ENCODE measurements at places on chromosomes 1 and 21. TPM values are rescaled to one million over a fixed set of nuclear protein-coding genes. Genes with fewer than 3 reads are reported as not detected.

Gene F3
- total RNA-seq, result 102 TPM

Gene CSDE1
- 879 TPM for total RNA-seq

Gene UBXN10
- not detected for total RNA-seq

Gene ITLN1
- total RNA-seq, result not detected

Gene IGSF21
- not detected for total RNA-seq

Gene RLF
- total RNA-seq, result 33.1 TPM

Gene CBR3
- total RNA-seq, result 12.8 TPM

Gene FUCA1
- total RNA-seq, result 2.9 TPM

Gene SLC9C2
- total RNA-seq, result not detected

Gene CRABP2
- 6.1 TPM for total RNA-seq

Gene CFAP107
- not detected for total RNA-seq

Gene CRP
- not detected for total RNA-seq

Gene ADORA1
- under 0.01 TPM for total RNA-seq

Gene SLC44A3
- total RNA-seq, result 0.54 TPM

Gene PGBD5
- total RNA-seq, result 0.28 TPM

Gene RYR2
- total RNA-seq, result not detected

Gene TEKT2
- not detected for total RNA-seq

Gene OLIG2
- not detected for total RNA-seq

Gene SELENOF
- total RNA-seq, result 128 TPM

Gene DNAJC28
- 1.4 TPM for total RNA-seq

Gene SPRR5
- total RNA-seq, result not detected

Gene GJA9
- total RNA-seq, result not detected

Gene FASLG
- total RNA-seq, result 0.28 TPM

Gene IL22RA1
- not detected for total RNA-seq

Gene LAD1
- total RNA-seq, result under 0.01 TPM

Gene ADGRL4
- 3.2 TPM for total RNA-seq

Gene LCE1C
- not detected for total RNA-seq

Gene MEX3A
- total RNA-seq, result 2.3 TPM

Gene GPR37L1
- total RNA-seq, result not detected

Gene OLIG1
- total RNA-seq, result not detected

Gene FLG2
- total RNA-seq, result not detected

Gene DCDC2B
- not detected for total RNA-seq

Gene LHX8
- total RNA-seq, result not detected

Gene MFSD2A
- total RNA-seq, result 5.7 TPM

Gene PLPPR5
- total RNA-seq, result under 0.01 TPM

Gene P3H1
- total RNA-seq, result 108 TPM

Gene RHD
- 0.28 TPM for total RNA-seq

Gene LRRIQ3
- total RNA-seq, result 1.8 TPM

Gene PTGFR
- total RNA-seq, result 8.6 TPM

Gene EXO1
- total RNA-seq, result 18.9 TPM

Gene TAS1R1
- not detected for total RNA-seq

Gene HES3
- total RNA-seq, result not detected

Gene CD5L
- not detected for total RNA-seq

Gene CELA3B
- total RNA-seq, result not detected

Gene RNU1-4
- under 0.01 TPM for total RNA-seq

Gene SASS6
- total RNA-seq, result 2.7 TPM

Gene LMX1A
- not detected for total RNA-seq

Gene ZC3H11A
- total RNA-seq, result 66.5 TPM

Gene GUCA2B
- total RNA-seq, result not detected

Gene ATF3
- total RNA-seq, result 9.9 TPM

Gene CFAP141
- not detected for total RNA-seq

Gene LAMC1
- total RNA-seq, result 394 TPM

Gene MPL
- not detected for total RNA-seq

Gene NIBAN1
- 10.3 TPM for total RNA-seq

Gene APP
- 196 TPM for total RNA-seq

Gene OR2T10
- not detected for total RNA-seq

Gene PLEKHO1
- 51.4 TPM for total RNA-seq
